ENCODE measurements at places on chromosomes 16 and 17. TPM values are rescaled to one million over a fixed set of nuclear protein-coding genes. Genes with fewer than 3 reads are reported as not detected.

The CCL14 gene
- total RNA-seq: not detected

The TEDC2 gene
- 1.8 TPM for total RNA-seq

The CPHXL2 gene
- not detected for total RNA-seq

The CKLF gene
- total RNA-seq: 47.5 TPM

The MYO15A gene
- 1.4 TPM for total RNA-seq

The SYT17 gene
- total RNA-seq: 0.13 TPM

The MLST8 gene
- total RNA-seq: 34.1 TPM

The ATP2C2 gene
- not detected for total RNA-seq

The NGFR gene
- 0.11 TPM for total RNA-seq

The VMO1 gene
- 0.26 TPM for total RNA-seq

The RAMP2 gene
- total RNA-seq: not detected

The KRT40 gene
- not detected for total RNA-seq

The KRTAP3-1 gene
- total RNA-seq: not detected
